ENCODE measurements at places on chromosomes 1 and 21.

GRCh38 chr1:41482001-41482765 is 2.3 kb downstream of the EDN2 start:
- DNase-seq = no peak

DNA sequence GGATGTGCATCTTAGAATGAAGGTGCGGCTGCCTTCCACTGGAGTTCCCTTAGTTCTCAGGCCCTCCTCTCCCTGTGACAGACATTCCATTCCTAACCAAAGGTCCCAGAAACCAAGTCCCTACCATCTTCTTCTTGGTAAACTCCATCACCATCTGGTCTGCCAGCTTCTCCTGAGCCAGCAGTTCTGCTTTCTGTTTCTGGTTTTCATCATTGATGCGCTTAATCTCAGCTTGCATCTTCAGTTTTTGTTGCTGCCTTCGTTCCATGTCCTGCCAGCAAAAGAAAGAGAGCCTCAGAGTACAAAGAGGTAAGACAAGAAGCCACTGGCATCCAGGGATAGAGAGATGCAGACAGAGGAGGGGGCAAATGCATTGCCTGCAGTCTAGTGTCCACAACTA is 18.0 kb upstream of the VSIG8 start:
- no peak for DNase-seq

- no peak for DNase-seq
Observed at GRCh38 chr1:198003468-198003867, 86.3 kb downstream of the LHX9 start.

DNA sequence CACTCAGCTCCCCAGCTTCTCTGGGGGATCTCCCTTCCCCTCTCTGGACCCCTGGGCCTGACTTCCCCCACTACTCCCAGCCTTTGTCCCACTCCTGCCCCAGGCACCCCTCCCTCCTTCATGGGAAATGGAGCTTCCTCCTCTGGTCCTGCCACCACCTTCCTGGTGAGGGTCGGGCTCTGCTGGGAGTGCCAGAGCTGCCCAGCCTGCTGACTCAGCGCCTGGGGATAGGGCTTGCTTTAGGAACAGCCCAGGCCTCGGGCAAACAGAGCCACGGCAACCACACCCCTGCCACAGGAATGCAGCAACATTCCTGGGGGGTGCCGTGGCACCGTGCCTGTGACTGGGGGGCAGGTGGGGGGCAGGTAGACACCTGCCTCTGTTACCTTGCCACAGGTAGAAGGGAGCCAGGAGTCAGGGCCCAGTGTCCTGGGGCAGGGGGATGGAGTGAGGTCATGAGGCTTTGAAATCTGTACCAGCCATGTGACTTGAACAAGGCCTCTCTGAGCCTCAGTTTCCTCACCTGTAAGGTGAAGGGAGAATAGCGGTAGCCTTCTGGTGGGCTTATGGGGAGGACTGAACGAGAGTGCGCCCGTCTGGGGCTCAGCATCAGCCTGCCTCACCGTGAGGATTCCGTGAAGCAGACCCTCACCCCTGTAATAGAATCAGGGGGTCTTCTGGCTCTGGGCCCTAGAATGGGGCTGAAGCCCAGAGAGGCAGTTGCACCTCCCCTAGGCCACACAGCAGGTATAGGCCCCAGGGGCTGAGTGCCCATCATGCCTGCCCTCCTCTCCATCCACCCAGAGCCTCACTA is 17.8 kb upstream of the EPHA2 start:
- no peak for DNase-seq

- peak; percentile 24 for DNase-seq
Observed at GRCh38 chr1:78688697-78689096, 39.1 kb downstream of the IFI44 start.

- no peak for DNase-seq
Observed at GRCh38 chr1:76293831-76294230, 219.3 kb downstream of the ST6GALNAC3 start.

GRCh38 chr1:173917149-173917548 is at the start of gene SERPINC1:
TSS of gene SERPINC1 (minus strand) at chr1:173917327. CDS start at chr1:173917259, 68 bp downstream.
- DNase-seq = no peak

DNA sequence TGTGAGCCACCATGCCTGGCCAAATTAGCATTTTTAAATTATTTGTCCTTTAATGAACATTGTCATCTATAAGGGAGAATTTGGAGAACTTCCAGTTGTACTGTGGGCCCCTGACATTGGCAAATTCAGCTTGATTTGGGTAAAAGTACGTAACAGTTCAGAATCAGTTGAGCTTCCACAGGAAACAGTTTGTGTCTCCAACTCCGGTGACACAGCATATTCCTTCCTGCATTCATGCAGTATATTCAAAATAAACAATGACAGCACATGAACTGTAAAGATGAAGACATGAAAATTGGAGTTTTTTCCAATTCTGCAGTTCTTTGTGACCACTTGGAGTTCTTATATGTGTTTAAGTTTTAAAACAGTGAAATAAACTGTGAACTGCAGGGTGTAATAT is 28.2 kb downstream of the RNF220 start:
- no peak for DNase-seq

DNA sequence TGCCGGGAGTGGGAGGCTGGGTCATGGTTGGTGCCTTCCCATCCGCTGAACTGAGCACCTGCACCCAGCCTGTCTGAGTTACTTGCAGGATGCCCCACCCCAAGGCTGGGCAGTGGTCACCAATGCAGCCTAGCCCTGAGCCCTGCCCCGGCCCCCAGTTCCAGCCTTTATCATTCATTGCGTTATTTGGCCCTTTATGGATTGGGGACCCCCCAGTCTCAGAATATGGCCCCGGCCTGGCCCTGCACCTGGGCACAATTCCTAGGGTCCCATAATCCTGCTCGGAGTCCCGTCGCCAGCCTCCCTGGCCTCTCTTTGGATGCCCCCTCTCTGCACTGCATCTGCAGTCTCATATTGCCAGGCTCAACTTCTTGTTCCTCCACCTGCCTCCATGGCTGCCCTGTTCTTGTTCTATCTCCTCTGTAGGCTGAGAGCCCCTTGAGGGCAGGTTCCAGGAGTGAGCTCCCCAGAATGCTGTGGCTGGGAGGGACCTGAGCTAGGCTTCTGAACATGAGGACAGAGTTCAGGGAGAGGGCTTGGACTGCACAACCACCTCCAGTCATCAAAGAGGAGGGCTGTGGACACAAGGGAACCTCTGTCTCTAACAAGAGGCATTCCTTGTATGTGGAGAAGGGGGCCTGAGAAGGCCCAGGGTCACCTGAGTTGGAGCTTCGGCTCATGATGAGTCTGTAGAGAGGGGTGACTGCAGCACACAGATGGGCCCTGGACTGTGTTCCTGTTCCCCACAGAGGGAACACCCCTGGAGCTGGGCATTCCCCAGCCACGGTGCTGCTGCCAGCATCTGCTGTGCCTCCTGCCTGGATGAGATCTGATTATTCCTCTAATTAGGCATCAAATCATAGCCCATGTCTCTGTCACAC is 1.1 kb upstream of the KNCN start:
- DNase-seq = no peak

DNA sequence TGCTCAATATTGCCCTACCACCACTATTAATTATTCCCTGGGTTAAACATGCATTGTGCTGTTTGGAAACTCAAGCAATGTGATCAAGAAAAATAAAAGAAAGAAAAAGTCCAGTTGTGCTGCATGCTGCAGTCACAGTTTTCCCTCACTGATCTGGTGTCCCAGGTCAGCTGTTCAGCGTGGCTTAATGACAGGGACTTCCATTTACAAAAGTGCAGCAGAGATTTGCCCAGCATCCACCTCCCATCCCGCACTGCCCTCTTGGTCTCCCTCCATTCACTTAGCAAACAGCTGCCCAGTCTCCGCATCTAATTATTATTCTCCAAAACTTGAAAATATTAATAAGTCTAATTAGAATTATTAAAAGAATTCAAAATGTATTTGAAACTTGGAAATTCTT is 2.0 kb upstream of the OR2T4 start:
- DNase-seq = no peak

GRCh38 chr1:39170731-39171667 is 33.5 kb upstream of the MACF1 start:
- DNase-seq = no peak

DNA sequence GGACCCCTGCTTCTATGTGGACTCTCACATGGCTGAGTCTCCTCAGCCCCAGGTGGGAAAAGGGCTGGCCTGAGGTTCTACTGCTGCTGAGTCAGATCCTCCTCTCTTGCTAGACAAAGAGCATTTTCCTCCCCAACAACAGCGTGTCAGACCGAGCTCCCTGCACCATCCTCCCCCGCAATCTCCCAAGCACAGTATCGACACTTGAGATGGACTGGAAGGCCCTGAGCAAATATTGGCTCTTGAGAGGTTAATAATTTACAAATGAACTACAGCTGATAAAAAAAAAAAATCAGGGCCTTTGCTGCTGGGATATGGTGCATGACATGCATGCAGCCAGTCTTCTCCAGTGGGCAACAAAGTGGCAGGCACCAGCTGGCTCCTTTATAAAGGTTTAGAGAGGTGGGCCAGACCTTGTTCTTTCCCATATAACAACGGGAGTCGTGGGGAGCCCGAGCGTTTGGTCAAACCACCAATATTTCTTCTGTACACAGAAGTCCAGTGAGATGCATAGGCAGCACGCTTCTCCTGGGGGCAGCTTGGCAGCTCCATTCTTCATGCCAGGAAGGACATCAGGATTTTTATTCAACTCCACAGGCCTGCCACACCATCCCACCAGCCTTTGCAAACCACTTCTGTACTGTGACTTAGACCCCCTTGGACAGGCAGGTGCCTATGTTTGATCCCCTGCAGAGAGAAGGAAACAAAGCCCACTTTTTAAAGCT is 55.4 kb upstream of the CAMK1G start:
- DNase-seq = no peak

- no peak for DNase-seq
Observed at GRCh38 chr1:226810681-226811080, 59.7 kb upstream of the PSEN2 start.

- DNase-seq = no peak
Observed at GRCh38 chr1:51214615-51215131, 21.4 kb upstream of the RNF11 start.

- no peak for DNase-seq
Observed at GRCh38 chr21:15015622-15016471, 49.0 kb downstream of the NRIP1 start.

- DNase-seq = no peak
Observed at GRCh38 chr21:34845521-34846451, 177.0 kb downstream of the CLIC6 start.

DNA sequence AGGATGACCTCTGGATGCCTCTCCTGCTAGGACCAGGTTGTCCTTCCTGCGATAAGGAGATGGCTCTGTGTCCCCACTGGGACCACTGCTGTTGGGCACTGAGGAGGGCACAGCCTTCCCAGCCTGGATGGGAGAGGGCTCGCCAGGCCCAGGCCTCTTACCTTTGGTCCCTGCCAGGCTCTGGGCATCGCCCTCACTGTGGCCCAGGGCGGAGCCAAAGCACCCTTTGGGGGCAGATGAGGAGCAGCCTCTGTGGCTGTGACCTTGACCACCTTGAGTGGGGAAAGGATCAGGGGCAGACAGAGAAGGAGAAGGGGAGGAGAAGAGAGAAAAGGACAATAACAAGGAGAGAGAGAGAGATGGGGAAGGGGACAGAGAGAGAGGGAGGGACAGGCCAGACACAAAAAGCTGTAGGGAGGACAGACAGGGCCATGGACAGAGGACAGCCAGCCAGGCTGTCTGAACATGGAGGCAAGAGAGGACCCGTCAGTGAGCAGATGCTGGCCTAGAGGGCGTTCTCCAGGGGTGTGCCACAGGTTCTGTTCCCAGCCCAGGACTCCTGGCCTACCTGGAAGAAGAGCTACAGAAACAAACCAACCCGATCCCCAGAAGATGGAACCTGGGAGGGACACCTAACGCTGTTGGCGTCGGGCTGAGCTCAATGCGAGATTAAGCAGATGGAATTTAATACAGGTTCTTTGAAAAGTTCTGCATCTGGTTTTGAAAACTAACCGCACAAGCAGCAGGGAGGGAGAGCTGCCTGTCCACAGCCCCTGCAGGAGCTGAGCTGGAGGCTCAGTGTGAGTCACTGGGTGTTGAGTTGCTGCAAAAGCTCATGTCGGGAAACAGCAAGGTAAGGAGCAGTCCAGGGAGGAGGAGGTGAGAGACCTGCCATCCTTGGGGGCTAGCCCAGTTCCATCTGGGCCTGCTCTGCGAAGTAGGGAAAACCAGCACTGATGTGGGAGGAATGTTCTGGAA is 262.1 kb downstream of the PTPRU start:
- DNase-seq = no peak

DNA sequence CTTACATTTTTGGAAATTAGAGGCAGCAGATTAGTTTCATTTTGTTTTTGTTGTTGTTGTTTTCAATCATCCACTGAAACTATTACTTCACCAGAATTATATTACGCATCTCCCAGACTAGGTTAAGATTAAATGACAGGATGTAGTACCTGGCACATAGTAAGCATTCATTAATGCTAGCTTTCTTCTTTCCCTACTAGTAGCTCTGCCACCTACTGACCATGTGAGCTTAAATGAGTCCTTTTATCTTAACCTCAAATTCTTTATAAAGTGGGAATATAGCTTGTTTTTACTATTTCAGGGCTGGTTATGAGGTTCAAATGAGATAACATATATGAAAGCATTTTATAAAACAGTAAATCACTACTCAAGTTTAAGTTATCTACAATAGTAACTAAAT is 10.2 kb upstream of the ASPM start:
- no peak for DNase-seq

DNA sequence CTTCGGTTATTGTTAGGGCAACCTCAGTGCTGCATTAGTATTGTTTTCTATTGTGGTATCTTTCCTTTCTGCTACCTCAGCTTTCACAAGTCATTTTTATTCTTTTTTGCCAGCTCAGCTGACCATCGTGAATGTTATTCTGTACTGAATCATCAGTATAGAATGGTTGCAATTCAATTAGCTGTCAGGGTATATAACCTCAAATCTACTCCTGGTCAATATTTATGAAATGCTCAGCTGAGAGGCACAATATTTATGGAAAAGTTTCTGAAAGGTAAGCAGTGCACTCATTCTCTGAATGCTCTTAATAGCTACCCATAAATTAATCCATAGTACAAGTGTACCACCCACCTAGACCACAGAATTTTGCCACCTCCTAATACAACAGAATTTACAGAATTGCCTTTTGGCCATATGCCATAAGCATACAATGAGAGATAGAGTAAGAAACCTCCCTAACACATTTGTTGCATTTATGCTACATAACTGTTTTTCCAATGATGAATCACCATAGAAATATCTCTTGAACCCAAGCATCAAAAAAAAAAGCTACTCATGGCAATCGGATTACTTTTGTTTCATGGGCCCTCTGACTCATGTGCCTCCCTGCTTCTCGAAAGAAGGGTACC is 732.6 kb upstream of the CHRM3 start:
- no peak for DNase-seq

GRCh38 chr1:1402072-1402900 is 3.2 kb upstream of the CCNL2 start:
- peak; percentile 75 for DNase-seq

- no peak for DNase-seq
Observed at GRCh38 chr1:9038881-9039760, 12.9 kb upstream of the SLC2A7 start.

- no peak for DNase-seq
Observed at GRCh38 chr1:167473761-167474160, 44.6 kb downstream of the CD247 start.

DNA sequence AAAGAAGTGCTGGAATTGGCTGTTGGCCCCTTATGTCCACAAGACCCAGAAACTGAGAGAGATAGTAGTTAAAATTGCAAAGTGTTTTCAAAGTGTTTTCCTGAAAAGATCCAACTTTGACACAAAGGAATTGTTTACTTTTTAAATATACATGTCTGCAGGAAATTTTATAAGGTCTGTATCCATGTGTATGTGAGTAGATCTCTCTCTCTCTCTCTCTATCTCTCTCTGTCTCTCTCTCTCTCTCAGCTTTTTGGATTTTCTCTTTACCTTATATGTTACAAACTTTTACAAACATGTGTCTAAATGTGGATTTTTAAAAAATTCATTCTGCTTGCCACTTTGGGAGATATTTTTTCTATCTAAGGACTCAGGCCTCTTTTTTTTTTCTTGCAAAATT is 358.6 kb downstream of the SIPA1L2 start:
- DNase-seq = no peak
